H4 (cell line): ENCODE measurements at places on chromosomes 7 and 10.

DNA sequence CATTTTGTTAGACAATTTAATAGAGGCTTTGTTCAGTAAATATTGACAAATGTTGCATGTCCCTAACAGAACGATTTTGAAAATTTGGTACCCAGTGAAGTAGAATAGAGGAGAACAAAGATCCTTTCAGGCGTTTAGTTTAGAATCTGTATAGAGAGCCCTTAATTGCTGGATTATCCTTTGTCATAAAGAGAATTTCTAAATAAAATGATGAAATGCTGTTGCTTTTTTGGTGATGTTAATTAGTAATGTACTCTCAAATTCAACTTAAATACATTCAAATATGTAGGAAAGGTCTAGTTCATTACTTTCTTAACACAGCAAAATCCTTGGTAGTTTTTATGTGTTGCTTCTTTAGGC lies 1.2 kb downstream of the LUC7L2 start:
- DNase-seq = no peak

DNA sequence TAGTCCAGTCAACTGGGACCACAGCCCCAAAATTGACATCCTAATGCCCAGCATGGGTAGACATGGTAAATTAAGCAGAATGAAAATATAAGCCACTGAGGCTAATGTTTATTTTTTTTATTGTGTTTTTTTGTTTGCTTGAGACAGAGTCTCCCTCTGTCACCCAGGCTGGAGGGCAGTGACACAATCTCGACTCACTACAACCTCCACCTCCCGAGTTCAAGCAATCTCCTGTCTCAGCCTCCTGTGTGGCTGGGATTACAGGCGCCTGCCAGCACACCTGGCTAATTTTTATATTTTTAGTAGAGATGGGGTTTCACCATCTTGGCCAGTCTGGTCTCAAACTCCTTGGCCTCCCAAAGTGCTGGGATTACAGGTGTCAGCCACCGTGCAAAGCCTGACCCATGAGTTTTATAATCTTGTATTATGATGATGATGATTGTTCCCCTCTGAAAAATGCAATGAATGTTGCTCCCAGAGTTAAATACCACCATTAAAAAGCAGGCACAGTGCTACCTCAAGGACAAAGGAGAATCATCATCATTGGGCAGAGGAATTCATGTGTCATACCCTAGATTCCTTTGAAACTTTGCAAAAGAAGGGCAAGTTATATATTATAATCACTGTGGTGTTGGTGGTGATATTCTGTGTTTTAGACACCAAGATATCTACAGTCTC lies 228.0 kb downstream of the PARD3 start:
- no peak for DNase-seq

DNA sequence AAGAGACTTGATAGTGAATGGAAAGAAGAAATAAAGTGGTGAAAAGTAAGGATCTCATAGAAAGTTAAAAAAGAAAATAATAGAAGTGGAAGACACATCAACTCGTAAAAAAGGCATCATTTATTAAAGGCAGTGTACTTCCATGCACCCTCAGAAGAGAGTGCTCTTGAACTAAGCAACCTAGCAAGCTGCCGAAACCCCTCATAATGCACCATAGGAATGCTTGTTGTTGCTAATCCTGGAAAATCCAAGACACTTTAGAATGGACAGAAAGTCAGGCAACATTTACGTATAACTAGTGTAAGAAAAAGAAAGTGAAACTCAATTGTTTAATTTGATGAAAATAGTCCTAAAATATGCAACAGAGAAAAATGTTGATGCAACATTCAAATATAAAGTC lies 12.8 kb downstream of the TFPI2 start:
- DNase-seq = peak; percentile 24

- peak; percentile 21 for DNase-seq
Measured at GRCh38 chr10:132939957-132940790, 2.2 kb downstream of the CFAP46 start.

- DNase-seq = peak; percentile 61
Measured at GRCh38 chr10:70232155-70232858, 922 bp downstream of the PPA1 start.

GRCh38 chr7:154843670-154844237 lies 159.2 kb downstream of the PAXIP1 start:
- DNase-seq = no peak

DNA sequence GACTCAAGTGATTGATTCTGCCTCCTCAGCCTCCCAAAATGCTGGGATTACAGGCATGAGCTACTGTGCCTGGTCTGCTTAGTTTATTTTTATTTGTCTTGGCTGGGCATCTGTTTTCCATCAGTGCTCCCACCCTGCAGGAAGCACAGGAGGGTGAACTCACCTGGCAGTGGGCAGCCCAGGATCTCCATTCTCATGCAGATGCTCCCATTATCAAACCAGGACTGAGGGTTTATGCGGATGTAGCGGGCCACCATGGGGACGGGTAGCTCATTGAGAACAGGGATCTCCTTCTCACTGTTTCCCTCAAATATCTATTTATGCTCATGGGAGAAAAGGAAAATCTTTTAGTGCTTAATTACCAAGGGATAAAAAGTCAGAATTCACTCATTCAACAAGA lies 93.8 kb downstream of the CPXM2 start:
- no peak for DNase-seq

DNA sequence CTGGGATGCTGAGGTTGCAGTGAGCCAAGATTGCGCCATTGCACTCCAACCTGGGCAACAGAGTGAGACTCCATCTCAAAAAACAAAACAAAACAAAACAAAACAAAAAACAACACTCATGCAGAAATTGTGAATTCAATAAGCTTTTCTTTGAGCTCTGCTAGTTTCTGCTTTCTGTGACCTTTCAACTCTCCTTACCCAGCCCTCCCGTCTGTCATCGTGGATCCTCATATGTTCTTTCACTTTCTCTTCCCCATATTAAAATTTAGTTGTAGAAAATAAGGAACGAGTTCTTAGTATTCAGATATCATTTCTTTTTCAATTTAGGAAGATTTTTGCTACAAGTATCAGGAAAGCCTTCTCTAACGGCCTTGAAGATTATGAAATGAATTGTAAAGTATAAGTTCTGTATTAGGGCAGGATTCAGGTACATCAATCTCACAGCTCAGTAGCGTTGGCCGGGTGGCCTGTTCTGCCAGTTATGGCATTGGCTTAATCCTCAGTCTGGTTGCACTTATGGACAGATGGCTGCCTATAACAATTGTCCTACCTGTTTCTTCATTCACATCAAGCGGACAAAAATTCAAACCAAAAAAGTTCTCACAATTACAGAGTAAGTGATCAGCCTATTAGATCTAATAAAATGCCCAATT lies 1167.0 kb downstream of the SORCS3 start:
- DNase-seq = no peak

- DNase-seq = no peak
Measured at GRCh38 chr10:44958196-44958897, 1.3 kb upstream of the RASSF4 start.

DNA sequence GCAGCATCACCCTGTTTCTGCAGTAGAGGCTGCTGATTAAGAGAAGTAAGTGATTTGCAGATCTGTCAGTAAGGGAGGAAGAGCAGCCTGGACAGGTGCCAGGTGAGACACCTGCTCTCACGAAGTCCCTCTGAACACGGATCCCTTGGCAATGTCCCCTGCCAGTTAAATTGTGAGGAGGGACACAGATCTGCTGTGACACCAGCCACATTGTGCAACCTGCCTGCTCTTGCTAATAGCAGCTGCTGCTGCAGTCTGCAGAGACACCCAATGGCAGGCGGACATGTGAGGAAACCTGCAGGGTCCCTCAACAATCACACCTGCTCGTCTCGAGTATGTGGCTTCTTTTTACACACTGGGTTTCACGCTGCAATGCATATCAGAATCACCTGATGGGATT lies 31.9 kb downstream of the ANXA11 start:
- DNase-seq = no peak

DNA sequence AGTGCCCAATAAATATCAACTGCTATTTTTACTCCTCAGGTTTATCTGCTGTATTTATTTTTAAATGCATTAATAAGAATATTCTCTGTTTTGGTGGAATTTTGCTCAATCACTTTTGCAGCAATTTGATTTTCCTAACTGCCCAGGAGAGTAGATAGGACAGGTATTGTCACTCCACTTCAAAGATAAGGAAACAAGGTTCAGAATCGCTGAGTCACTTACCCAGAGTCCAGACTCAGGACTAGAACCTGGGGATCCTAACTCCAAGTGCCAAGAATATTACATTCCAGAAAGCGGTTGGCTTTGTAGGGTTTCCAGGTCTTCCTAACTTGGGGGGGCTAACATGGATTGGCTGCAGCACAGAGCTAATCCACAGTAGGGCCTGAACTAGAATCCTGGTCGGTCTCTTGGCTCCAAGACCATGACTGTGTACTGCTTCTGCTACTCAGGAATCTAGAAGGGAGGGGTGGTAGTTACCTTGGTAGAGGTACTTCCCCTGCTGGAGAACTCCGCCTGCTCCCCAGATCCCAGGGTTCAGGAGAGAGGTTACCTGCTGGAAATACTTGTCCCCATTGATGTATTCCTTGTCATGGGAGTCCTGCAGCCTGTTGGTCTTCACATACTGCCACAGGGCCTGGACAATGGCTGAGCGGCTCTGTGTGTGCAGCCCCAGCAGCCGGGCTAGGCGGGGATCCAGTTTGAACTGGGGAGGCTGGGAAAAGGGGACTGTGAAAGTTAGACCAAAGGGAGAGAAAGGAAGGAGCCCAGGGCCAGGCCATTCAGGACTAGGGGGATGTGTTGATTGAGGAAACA lies 7.3 kb downstream of the SMARCD3 start:
- DNase-seq = no peak

DNA sequence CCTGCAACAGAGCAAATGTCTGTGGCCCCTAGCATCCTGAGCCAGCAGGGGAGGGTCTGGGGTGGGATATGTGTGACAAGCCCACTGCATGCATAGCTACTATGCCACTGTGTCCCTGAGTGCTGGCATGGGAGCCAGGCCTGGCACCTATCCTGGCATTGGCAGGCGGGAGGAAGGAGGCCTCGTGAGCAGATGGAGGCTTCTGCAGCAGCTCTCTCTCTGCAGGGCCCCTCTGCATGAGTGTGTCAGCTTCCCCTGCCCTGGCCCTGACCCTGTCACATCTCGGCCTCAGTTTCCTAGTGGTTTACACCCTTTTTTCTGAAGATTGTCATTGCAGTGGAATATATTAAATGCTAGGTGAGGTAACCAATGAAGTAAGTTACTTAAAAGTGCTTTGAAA lies 13.1 kb upstream of the IMPDH1 start:
- no peak for DNase-seq

GRCh38 chr10:23453465-23453864 lies 14.6 kb downstream of the OTUD1 start:
- DNase-seq = no peak

GRCh38 chr7:6436385-6436685 lies 11.4 kb downstream of the DAGLB start:
- no peak for DNase-seq

- DNase-seq = peak; percentile 44
Measured at GRCh38 chr7:100629117-100629716, 12.1 kb downstream of the TFR2 start.

DNA sequence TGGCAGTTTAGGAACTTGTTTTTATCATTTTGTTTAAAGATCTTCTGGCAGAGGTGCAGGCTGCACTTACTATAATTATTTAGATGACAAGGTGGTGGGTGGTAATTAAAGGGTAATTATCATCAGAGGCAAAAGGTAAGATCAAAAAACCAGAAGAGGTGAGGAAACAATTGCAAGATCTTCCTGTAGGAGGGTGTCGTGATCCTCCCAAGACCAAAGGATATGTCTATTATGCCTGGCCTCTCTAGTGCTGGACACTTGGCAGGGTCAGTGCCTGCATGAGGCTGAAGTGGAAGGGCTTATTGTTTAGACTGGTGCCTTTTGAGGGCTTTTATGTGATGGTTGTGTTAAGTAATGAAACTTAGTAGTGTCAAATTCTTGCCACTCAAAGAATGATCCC lies 1.8 kb upstream of the WAPL start:
- no peak for DNase-seq

DNA sequence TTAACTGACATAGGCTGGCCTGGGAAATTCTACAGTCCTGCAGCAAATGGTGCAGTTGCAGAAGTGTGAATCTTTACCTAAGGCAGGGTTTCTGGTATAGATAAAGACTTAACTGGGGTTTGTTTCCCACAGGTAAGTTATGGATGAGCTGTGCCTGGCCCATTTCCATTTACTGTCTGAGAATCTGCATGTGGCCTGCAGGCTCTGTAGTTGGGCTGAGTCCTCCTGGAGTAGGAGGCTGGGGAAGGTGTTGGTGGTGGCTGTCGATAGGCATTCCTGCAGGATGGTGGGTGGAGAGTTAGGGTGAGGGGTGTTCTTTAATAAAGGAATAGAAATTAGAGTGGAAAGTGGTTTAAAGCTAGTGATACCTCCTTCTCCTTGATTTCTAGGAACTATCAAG lies 193.5 kb downstream of the AUTS2 start:
- no peak for DNase-seq

DNA sequence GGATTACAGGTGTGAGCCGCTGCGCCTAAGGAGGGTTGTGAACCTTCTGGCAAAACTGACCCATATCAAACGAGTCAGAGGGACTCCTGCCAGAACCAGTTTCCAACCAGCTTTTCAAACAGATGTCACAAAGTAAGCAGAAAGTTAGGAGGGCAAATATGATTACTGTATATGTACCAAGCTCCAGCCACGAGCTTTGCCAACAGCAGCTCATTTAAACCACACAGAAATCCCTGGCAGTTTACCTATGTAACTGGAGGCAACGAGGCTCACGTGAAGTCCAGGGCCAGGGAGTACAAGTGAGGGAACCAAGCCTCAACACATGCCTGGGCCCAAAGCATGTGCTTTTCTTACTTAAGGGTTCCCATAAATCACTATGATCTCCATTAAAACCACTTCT lies 12.5 kb upstream of the DAGLB start:
- DNase-seq = no peak

GRCh38 chr7:30201921-30202320 lies 67.1 kb downstream of the MTURN start:
- no peak for DNase-seq

DNA sequence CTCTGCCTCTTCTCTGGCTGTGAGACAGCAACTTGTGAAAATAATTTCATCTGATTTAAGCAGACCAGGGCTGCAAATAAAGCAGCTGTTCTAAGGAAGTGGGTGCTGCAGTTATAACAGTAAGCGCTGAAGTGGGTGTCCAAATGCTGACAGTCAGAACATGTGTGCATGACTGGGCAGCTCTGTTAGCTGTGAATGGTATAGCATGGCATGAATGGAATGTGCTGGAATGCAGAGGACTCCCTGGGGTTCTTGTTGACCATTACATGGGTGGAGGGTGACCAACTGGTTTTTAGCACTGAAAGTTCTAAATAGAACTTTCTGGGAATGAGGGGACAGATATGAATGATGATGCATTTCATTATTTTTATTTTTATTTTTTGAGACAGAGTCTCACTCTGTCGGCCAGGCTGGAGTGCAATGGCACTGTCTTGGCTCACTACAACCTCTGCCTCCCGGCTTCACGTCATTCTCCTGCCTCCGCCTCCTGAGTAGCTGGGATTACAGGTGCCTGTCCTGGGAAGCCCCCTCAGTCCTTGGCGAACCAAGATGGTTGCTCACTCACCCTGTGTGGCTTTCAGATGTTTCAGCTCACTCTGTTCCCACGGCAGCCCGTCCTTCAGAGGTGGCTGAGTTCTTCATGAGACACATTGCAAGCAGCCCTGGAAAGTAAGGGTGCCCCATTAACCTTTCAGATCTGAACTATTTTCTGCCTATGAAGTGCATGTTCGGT lies 319.8 kb upstream of the PHYHIPL start:
- peak; percentile 89 for DNase-seq
